ENCODE measurements at places on chromosomes 11 and 22.

DNA sequence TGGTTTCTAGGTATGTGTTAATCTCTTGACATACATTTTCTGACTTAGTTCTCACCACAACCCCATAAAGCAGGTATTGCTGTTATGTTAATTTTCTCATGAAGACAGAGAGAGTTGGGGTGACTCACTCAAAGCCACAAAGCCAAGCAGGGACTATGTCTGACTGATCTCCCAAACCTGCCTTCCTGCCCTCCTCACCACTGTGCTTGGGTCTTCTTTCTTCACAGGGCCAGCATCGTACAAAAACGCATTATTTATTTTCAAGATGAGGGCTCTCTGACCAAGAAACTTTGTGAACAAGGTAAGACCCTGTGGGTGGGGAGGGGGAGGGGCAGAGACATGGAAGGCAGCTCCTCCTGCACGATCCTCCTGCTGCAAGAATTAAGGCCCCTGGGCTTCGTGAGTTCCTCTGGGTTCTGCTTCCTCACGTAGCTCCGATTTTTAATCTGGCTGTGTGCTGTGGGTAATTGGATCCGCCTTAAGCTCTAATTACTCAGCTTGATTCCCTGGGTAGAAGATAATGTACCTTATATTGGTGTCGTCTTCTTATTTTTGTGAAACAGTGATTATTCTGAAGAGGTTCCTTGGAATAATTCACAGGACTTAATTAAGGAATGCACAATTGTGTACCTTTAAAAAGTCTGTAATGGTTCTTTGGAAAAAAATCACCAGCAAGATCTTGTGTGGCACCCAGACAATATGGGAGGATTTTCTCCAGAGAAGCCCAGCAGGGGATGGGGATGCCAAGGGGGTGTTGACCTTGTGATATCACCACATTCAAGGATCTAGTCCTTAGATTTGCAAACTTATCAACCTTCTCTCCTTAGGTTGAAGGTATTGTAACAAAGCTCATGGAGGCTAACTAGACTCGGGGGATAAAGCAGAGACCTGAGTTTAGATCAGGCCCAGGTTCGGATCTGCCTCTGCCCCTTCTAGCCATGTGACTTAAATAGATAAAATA, 112.9 kb downstream of the SPON1 start:
- DNase-seq = peak; percentile 41

DNA sequence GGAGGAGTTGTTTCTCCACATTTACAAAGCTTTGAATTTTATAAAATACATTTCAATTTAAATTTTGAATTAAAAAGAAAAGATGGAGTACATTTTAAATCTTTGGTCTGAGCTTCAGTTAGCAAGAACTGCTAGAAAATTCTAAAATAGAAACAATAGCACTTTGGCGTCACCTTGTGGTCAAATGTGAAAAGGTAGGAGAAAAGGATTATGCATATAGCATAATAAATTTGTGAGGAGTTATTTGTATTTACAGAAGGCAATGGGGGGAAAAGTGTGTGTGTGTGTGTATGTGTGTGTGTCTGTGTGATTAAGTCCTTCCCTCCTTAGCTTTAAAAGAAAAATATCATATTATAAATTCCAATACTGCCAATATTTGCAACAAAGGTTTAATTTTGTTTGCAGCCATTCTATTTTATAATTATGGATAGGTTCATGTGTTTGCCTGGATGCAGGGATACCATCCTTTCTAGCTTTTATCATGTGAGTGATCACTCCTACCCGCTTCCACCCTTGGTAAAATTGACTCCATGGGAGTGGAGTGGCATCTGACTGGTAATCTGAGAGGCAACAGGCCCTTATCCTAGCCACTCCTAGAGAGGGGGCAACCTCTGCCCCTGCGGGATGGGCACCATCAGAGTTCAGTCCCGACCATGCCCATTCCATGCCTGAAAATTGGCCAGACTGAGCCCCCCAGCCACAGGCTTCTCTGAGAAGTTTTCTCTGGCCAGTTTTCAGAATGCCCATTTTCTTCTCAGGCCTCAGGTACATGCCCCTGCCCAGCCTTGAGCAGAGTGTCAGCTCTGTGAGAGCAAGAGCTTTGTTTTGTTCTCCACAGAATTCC, 13.6 kb upstream of the LGR4 start:
- no peak for DNase-seq

GRCh38 chr11:24267014-24267413, 229.8 kb upstream of the LUZP2 start:
- DNase-seq = no peak

GRCh38 chr11:850775-851763, 8.4 kb downstream of the TSPAN4 start:
- DNase-seq = no peak

DNA sequence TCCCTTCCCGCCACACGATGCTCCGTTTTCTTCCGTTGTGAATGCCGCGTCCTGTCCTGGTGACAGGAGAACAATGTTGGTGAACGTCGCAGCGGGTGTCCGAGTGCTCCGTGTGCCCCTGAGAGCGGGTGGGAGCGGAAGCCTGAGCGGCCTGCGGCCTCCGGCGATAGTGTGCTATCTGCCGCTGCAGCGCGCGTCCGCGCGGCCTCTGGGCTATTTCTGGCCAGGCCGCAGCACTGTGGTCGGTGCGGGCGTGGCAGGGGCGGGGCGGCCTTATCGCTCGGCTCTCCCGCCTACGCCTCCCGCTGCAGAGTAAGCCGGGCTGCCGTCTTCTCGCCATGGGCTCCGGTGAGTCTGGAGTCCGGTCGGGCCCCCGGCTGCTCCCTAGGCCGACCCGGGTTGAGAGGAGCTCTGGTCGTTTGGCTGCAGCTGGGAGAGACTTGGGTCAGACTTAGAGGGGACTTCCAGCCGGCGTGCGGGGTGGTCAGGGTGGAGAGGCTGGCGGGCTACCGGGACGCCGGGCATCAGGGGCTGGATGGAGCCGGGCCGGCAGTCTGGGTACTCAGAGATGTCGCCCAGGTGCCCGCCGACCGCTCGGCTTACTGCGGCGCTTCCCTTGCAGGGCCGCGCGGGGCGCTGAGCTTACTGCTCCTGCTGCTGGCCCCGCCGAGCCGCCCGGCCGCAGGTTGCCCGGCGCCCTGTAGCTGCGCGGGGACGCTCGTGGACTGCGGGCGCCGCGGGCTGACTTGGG, at the start of gene GP1BB:
Gene GP1BB, plus strand, starts transcription at position 308 of the 751 bp plus-strand sequence. Its CDS starts 31 bp downstream, at position 339.
- DNase-seq = no peak

DNA sequence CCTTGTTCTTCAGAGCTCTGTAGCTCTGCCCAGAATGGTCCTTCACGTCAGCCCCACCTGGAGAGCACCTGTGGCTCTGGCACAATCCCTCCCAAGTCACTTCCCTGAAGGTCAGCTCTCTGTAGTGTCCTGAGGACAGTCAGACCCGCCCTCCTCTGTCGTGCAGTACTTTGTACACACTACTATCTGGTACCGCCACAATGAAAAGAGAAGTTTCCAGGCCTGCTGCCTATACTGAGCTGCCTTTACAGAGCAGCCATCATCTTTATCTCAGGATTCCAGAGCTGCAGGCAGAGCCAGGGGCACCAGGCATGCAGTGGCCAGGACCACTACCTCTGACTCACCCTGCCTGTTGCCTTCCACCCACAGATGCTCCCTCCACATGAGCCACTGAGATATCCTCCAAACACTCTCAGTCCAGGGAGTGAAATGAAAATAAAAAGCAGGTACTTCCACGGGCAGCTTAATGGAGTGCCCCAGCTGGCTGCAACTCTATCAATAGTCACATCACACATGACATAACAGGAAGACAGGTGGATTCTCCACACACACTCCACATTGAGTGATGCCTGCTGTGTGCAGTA, 7.3 kb downstream of the PACSIN2 start:
- DNase-seq = no peak

DNA sequence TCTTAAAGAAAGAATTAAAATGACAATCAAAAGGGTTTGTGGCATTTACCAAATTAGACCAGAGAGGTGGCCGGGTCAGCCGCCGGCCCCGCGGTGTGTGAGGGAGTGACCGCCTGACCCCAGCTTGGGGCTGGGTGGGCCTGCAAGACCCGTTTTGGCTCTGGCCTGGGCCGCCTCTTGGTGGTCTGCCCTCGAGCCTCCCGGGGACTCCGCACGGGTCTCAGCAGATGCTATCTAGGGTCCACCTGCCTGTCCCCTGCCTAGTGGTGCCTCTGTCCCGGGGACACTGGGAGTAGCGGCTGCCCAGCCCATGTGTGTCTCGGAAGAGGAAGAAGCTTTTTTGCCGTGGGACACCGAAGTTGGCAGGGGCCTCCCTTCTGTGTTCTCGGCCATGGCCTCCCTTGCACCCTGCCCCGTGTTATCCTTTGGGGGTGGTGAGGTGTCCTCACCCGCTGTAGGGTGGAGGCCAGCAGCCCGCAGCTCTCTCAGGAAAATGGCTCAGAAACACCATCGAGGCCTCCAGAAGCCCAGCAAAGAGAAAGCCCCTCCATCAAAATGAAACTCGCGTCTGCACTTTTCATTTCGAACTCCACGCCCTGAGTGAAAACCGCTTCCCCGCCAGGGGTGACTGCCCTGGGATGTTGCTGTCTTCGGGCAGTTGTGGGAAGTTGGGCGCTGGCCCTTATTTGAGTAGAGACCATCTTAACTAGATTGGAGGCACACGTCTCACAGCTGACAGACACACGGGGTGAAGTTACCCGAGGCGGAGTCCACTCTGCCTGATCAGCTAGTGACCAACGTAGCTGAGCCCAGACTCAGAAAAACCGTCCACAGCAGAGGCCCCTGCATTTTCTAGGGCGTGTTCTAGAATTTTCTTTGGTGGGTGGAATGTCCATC, 8.0 kb downstream of the CCND1 start:
- DNase-seq = no peak

DNA sequence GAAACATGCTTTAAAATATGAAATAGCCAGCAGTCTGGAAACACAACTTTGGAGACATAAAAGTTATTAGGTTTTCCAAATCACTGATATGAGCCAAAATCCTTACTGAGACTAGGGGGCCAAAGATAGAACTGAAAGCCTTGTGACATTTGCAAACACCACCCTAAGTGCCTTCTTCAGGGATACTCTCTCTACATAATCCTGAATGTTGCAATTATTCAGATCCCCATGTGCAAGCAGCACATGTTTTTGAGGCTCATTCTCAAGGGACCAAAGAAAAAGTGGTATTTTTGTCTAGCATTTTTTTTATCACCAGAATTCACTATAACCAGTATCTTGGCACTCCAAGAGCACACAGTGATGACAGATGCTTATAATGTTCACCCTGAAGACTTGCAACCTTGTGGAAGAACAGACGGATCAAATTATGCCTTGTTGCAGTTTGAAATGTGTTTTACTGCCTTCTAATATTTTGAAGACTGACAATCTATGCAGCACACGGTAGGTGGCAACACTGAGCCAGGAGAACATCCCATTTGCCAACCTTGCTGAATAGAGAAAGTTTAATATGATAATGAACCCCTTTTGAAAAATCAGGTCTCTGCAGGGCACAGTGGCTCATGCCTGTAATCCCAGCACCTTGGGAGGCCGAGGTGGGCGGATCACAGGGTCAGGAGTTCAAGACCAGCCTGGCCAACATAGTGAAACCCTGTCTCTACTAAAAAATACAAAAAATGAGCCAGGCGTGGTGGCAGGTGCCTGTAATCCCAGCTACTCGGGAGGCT, 78.5 kb downstream of the PLEKHA7 start:
- no peak for DNase-seq

DNA sequence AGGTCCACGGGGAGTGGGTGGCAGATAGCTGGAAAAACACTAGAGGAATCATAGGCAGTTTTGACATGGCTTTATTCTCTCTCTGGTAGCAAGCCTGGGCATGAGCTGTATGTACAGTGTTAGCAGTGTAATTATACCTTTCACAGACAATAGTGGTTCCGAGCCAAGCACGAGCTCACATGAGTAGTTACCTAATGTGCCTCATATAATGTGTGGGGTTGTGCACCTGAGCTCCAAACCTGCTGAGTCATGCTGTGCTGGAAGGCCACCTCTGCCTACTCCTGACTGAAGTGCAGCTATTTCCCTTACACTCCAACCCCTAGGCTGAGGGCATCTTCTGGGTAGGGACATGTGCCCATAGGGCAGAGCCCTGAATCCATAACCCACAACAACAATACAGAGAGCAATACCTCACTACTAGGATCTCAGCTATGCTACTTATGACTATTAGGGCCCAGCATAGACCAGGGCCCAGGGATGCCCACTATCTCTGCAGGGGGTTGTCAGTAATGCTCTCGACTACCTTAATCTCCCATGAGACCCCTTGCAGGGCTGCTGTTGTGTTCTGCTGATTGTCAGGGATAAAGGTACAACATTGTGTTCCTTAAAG, 432.1 kb downstream of the DYNC2H1 start:
- no peak for DNase-seq

DNA sequence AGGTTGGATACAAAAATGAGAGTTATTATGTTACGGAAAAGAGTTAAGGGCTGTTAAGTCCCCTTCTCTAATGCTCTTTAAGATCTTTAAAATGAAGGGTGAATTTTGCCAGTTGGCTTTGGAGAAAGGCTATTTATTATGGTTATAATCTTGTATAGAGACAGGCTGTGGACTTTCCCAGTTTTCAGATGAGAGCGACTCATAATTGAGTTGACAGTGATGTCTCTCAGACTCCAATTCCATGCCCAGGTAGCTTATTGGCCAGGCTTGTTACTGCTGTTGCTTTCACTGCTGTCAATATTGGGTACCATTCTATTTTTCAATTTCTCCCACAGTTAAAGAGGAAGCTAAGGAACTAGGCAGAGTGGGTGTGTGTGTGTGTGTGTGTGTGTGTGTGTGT, 13.1 kb downstream of the ENDOD1 start:
- DNase-seq = no peak

- no peak for DNase-seq
Observed at GRCh38 chr11:11594162-11594561, 27.6 kb downstream of the GALNT18 start.

- no peak for DNase-seq
Observed at GRCh38 chr22:26995235-26995634, 337.8 kb downstream of the MIAT start.

DNA sequence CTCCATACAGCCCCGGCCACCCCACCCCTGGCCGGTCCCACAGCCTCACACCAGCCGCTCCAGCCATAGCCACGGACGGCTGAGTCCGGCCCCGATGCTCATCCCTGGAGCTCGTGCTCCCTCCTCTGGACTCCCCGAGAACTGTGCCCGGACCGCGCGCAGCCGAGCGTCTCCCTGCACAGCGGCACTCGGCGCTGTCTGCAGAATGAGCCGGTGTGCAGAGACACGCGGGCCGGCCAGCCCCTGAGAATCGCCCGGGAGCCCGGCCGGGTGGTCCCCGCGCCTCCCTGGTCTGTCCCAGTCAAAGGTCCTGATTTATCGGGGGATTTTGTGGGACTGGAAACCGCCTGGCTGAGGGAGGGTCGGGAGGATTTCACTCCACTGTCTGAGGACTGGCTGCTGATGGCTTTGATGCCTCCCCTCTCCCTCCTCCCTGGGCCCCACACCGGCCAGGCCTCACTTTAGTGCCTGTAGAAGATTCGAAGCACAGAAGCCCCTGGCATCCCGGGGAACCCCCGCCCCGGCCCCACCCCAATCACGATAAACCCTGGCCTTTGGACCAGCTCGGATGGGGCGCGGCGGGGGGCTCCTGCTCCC, 102.7 kb downstream of the BRD1 start:
- peak; percentile 58 for DNase-seq

GRCh38 chr11:68118706-68119448, 2.3 kb downstream of the CHKA start:
- no peak for DNase-seq

GRCh38 chr22:45210577-45210976, 30.1 kb downstream of the KIAA0930 start:
- DNase-seq = no peak

Data from activated effector memory CD4-positive, alpha-beta T cell treated with Interleukin-2 at 50 U/mL for 16 hours (primary cell).